ENCODE measurements at places on chromosomes 2 and 18.

- no peak for DNase-seq
Observed at GRCh38 chr2:95029898-95030341, 4.4 kb downstream of the MAL start.

DNA sequence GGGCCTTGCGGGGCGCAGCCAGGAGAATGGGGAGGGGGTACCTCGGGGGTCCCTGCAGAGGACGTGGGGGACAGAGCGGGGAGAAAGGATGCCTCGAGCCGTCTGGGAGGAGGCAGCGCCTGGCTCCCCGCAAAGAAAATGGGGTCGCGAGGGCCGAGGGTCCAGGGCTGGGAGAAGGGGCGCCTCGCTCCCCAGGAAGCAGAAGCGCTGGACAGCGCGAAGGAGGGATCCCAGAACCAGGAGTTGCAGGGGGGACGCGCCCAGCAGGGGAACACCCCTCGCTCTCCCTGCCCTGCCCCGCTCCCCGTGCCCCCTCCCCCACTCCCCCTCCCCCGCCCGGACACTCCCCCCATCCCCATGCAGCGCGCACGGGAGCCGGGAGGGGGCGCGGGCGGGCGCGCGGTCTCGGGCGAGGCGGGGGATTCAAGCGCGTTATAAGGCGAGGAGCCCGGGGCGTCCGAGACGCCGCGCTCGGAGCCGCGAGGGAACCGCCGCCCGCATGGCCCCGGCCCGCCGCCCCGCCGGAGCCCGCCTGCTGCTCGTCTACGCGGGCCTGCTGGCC is at the start of gene ERFE:
TSS of gene ERFE (plus strand) at position 462 of the 562 bp plus-strand sequence. CDS start at position 500, 38 bp downstream.
- DNase-seq = no peak

DNA sequence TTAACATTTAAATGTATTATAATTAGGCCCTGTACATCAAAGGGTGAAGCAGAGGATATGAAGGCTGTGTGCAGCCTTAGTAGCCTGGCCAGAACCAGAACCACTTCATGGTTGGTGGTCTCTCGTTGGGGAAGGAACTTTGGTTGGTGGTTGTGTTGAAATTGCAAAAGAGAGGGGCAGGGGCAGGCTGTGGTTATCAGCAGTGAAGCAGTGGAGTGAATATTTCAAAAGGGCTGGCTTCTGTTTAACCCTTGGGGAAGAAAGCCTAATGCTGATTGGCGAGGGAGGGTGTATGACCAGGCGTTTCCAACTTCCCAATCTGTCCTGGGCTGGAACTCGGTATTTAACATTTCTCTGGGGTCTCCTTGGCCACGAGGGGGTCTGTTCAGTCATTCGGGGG is 51.2 kb upstream of the LYPD6B start:
- DNase-seq = no peak

DNA sequence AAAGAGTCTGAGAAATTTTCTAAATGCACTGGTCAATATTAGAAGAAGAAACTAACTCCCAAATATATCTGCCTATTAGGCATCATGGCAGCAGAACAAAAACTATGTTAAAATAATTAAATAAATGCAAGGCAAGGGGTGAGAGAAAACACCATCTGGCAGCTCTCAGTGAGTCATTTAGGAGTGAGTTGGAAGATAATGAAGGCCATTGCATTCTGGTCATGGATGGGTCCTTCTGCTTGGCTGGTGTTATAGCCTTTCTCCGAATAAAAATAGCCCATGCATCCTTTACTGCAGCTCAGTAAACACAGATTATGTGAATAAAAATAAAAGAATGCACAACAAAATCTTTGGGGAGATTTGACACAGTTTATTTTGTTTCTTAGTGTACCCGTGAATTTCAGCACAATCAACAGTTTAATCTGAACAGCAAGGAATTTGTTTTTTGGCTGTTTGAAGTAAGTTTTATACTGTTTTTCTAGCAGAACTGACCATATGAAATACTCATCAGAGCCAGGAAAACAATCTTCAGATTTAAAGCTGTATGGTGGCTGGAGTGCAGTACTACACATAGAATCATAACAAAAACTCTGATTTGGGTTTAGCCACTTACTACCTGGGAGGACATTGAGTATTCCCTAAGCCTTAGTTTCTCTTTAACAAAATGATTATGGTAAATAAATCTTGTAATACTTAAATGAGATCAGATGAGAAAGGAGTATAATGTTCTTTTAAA is 225.1 kb upstream of the ITGA4 start:
- DNase-seq = no peak

DNA sequence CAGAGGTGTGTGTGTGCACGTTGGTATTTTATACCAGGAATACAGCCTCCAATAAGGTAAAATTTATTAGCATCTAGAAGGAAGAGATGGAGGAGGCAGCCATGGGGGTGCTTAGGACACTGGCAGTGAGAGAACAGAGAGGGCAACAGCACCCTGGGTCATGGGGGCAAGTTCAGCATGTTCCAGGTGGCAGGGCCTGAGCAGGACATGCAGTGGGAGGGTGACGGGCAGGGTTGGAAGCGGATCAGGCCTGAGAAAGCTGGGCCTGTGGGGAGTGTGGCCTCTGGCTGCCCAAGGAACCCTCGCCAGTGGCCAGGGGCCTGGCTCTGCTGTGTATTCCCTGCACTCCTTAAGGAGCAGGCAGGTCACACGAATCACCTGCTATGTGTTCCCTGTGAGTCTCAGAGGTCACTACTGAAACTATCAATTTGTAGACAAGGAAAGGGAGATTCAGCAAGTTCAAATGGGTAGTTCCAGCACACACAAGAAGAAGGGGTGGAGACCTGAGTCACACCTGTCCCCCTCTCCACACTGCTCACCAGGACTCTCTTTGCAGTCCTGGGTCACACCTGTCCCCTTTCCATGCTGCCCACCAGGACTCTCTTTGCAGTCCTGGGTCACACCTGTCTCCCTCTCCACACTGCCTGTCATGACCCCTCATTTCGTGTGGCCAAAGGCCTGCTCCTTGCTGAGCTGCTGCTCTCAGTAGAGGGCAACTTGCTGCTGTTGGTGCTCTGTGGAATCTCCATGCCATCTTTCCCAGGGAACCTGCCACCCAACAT is 463.9 kb upstream of the HS6ST1 start:
- DNase-seq = no peak

DNA sequence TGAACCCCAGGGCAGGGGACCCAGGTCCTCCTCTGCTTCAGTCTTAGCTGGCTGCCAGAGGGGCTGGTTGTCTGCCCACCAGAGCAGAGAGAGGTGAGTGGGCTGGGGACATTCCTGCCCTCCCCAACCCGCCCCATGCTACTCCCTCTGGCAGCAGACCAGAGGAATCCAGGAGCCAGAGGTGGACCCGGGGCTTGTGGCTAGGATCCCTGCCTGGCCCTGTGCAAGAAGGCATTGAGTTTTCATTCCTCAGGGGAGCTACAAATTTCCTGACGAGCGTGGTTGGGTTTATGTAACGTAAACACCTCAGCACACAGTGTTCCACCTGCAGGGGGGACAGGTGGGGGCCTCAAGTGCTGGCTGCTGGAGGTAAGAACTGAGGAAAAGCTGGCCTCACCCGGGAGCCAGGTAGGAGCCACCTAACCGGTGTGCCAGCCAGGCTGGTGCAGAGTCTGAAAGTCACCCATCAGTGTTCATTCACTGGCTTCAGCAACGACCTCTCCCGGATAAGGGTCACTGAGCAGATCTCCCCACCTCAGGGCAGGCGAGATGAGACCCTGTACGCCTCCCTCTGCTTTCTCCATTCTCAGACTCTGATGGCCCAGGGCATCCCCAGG is 246.8 kb downstream of the DYSF start:
- DNase-seq = no peak

DNA sequence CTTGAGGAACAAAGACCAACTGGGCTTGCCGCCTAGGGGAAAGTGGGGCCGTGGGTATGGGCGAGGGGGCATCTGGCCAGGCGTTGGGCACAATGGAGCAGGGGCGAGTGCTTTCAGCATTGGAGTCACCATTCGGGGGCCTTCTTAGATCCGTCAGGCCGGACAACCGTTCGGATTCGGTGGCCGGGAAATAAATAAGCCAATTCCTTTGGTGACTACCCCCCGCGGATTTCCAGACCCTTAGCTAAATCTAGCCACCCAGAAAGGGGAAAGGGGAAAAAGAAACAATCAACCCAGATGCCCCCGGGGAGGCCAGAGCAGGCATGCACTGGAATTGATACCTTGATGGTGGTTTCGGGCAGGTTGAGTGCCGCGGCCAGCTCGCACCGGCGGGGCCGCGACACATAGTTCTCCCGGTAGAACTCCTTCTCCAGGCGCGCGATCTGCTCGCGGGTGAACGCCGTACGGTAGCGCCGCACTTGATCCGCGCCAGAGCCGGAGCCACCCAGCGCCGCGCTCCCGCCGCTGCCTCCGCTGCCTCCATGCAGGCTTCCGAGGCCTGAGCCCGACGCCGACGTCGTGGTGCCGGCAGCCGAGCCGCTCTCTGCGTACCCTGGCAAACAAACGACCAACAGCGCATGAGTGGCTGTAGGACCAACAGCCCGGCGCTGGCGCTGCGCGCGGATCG is 1.8 kb downstream of the EVX2 start:
- DNase-seq = no peak

GRCh38 chr2:237354892-237355291 is 59.1 kb downstream of the COL6A3 start:
- DNase-seq = no peak

GRCh38 chr2:45771261-45771660 is 119.8 kb downstream of the PRKCE start:
- no peak for DNase-seq

GRCh38 chr2:144351687-144352086 is 168.2 kb downstream of the ZEB2 start:
- no peak for DNase-seq

DNA sequence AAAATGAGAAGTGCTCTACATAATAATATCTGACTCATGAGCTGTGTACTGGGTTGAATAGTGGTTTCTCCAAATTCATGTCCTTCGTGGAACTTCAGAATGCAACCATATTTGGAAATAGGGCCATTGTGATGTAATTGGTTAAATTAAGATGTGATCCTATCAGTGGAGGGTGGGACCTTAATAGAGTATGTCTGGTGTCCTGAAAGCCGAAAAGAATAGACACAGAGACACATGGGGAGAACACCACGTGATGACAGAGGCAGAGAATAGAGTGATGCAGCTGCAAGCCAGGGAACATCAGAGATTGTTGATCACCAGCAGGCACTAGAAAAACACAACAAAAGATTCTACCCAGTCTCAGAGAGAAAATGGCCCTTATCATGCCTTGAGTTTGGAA is 310.1 kb downstream of the EXOC6B start:
- DNase-seq = no peak

GRCh38 chr18:32091724-32092421 is at the start of gene RNF138:
Gene RNF138, plus strand, starts transcription at chr18:32091874. Its CDS starts 903 bp downstream, at chr18:32092777.
- DNase-seq = peak; percentile 85

- no peak for DNase-seq
Observed at GRCh38 chr18:44246001-44246400, 434.7 kb upstream of the SETBP1 start.

DNA sequence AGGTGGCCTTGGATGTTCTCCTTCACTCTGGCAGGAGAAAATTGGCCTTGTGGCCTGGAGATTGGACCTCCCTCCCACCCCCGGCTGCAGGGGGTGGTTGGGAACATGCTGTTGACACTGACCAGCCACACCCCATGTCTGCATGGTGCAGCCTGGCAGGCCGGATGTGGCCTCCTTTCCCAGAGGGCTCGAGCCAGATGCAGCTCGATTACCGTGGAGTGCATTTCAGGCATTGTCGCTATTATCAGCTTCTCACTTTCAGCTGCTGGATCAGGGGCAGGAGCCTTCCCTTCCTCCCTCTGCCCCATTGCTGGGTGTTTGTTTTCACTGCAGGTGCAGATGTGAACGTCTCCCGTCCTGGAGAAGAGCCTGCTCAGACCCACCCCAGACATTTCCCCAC is 211.0 kb upstream of the SIX2 start:
- DNase-seq = no peak

GRCh38 chr2:96262306-96262705 is 3.5 kb downstream of the TMEM127 start:
- DNase-seq = no peak

DNA sequence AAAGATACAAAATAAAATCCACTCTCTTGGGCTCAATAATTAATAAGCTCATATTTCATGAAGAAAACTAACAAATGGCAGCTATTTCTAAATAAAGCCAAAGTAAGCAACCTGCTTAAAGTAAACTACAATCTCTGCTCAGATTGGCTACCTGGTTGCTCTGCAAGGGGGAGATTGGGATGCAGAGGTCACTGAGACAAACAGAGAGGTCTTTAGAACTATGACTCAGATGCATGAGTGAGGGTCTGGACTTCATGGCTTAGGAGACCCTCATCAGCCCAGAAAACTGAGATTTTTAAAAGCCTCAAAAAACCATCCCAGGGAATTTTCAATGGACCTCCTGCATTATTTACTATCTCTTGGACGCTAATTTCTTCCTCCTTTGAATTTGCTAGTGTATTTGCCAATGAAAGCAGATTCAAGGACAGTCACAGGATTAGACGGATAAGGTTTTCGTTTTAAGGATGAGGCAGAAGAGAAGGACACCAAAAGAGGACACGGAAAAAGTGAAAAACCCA is 17.4 kb downstream of the CYTIP start:
- DNase-seq = no peak

DNA sequence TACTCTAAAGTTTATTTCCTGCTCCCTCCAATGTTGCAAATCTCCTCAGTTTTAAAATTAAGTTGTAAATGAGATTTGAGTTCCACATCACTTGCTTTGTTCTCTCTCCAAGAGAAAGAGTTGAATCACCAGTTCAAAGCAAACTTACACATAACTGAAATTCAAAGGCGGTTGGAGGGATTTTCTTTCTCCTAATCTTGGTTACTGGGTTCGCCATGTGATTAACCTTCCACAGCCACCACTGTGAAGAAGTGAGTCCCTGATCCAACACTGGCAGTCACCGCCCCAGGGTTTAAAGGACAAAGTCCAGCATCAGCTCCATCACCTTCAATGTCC is 247.1 kb downstream of the MYCN start:
- no peak for DNase-seq

GRCh38 chr2:48415836-48416515 is 114.0 kb upstream of the STON1 start:
- DNase-seq = no peak

- DNase-seq = no peak
Observed at GRCh38 chr2:200335657-200336056, 29.2 kb downstream of the SPATS2L start.

- no peak for DNase-seq
Observed at GRCh38 chr18:36808681-36809080, 20.1 kb downstream of the TPGS2 start.

- DNase-seq = no peak
Observed at GRCh38 chr2:135086222-135086621, 34.1 kb downstream of the RAB3GAP1 start.

- no peak for DNase-seq
Observed at GRCh38 chr2:125224188-125224587, 1199.1 kb downstream of the CNTNAP5 start.

DNA sequence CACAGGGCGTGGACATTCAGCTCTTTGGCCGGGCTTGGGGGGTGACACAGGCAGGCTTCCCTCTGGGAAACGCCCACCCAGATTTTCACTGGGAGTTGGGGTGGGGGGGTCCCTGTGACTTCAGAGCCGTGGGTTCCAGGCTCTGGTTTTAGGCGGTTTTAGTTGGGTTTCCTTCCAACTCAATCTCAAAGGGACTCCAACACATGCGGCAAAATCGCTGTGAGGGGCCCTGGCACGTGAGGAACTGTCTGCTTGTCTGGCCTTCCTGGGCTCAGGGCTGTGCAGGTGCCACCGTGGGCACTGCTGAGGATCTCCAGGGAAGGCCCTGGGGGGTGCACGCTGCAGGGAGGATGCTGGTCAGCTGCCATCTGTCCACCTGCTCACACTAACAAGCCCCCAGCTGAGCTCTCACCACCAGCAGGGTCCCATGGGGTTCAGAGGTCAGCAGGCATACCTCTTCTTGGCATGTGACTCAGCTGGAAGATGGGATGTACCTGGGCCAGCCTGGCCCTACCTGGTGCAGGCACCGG is 11.7 kb downstream of the HS6ST1 start:
- no peak for DNase-seq
